ENCODE measurements at places on chromosomes 4 and X.

DNA sequence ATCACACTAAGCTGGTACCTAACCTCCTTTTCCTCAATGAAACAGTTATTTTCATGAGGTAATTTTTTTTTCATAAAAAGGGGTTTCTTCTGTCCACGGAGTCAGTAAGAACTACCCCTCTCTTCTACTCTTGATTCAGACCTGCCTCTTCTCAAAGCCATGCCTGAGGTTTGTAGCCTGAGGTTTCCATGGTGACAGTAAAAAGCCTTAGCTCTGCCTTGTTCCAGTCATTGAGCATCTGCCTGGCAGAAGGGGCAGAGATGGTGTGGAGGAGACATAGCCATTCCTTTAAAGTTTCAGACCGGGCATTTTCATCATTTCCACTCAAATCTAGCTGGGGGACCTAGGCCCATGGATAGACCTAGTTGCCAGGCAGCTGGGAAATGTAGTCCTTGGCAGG is 135.5 kb downstream of the REPS2 start:
- no peak for DNase-seq

DNA sequence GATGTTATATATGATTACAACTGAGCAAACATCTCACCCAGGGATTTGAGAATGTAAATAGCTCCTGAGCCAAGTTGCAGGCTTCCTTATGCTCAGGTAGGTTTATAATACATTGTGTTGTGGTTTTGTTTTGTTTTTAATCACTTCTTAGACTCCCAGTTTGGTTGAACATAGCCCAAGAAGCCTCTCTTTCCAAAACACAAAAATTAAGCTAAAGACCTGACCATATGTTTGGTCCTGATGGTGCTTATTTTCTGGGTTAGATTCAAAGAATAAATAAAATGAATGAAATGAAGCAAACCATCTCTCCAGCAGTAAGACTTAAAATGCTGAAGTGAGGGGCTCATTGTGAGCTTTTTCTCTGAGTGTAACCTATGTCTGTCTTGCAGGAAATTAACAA is 93.5 kb downstream of the GRXCR1 start:
- DNase-seq: no peak

GRCh38 chr4:683247-683897 is 5.6 kb downstream of the SLC49A3 start:
- no peak for DNase-seq

DNA sequence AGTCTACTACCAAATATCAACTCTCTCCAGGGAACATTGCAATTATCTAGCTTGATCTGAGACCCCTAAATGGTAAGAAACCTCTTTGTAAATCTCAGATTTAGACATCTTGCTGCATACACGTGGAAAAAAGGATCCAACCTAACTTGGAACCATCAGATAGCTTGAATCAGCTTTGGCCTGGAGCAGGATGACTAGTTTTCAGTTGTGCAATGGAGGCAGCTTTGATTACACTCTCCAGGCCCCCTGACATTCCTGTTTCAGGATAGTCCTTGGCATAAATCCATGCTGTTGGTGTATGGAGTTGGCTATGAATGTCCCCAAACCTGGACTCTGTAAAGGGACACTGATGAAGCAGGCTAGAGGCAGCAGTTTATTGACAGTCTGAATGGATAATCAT is 1061.9 kb upstream of the TENM3 start:
- DNase-seq: no peak

GRCh38 chr4:7255488-7255881 is 63.1 kb downstream of the SORCS2 start:
- DNase-seq: no peak

DNA sequence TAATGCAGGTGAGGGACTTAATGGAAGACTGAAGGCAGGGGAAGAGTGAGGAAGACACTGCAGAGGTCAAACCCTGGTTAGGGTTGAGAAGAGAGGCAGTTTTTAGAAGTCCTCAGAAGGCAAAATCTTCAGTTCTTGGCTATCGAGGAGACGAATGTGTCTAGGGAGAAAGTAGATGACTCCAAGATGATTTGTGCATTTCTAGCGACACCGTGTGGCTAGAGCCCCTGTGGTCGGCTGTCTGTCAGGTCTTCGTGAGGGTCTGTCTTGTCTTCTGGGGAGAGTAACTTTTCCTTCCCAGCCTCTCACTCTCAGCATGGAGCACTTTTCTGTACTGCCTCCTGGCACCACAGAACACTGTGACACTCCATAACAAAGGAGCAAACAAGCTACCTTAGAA is 458.1 kb downstream of the STIM2 start:
- DNase-seq: peak; percentile 27

DNA sequence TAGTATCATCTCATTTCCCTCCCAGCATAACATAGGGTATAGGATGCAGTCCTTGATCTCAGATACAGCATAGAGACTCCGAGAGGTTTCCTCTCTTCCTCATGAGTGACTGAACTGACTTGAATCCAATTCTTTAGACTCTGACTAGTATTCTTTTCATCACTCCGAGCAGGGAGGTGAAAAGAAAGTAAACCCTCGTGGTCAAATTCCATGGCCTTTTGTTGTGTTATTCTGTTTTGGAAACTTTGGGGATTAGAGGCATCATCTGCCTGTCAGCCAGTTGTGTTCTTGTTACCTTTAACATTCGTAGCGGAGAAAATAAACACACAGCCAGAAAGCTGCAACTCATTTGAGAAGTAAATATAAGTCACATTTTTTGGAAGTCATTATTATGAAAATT is 206.6 kb downstream of the ARHGAP10 start:
- no peak for DNase-seq

DNA sequence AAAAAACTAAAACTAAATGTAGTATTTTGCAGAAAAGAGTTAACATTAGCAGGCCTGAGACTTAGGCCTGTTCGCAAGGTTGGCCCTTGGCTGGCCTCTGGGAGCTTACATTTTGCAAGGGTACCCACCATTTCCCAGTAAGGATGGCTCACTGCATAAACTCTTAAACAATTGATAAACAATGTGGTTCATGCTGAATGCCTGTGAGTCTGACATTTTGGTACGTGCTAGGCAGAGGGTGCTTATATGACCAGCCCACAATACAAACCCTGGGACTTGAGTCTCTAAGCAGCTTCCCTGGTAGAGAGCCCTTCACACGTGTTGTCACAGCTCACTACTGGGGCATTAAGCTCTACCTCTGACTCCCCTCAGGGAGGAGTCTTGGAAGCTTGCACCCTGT is 7.4 kb downstream of the PRPS2 start:
- DNase-seq: no peak

DNA sequence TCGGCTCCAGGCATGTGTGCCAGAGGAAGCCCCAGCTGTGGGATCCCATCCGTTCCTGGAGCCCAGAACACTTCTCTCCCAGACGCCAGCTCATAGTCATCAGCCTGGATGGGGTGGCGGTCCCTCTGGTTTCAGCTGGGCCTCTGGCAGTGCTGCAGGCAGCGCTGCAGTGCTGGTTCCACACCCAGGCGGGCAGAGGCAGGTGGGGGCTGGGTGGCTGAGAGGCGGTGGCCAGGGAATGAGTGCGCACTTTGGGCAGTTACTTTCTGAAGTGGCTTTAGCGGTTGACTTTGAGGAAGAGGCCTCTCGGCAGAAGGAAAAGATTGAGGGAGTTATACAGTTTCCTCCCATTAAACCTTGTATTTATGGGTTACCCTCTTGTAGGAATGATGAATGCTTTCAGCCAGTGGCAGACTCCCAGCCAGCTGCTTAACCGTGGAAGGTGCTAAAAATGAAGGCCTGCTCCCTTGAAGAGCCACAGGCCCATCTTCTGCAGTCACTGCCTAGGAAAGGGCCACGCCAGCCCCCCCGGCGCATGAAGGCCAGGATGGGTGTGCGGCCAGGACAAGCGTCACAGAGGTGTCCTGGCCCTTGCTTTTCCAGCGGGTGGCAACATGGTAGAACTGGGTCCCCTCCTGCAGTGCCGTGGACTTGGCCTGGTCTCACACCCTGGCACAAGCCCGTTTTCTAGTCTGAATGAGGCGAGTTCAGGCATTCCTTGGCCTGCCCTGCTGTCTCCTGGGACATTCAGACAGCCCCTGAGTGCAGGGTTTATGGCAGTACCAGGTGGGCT is 9.9 kb downstream of the TADA2B start:
- no peak for DNase-seq

GRCh38 chrX:130669233-130669632 is 233.8 kb downstream of the ENOX2 start:
- DNase-seq: no peak

- DNase-seq: no peak
Measured at GRCh38 chrX:23993012-23993633, 33.9 kb downstream of the KLHL15 start.

GRCh38 chr4:25879991-25880651 is 17.3 kb upstream of the SEL1L3 start:
- no peak for DNase-seq

GRCh38 chr4:81746071-81746470 is 274.4 kb upstream of the RASGEF1B start:
- DNase-seq: no peak

- peak; percentile 13 for DNase-seq
Measured at GRCh38 chr4:158850800-158851644, 82.2 kb downstream of the FNIP2 start.

- DNase-seq: no peak
Measured at GRCh38 chr4:168800926-168801325, 209.1 kb downstream of the CBR4 start.

GRCh38 chr4:169847171-169847570 is 89.4 kb upstream of the HPF1 start:
- DNase-seq: no peak

- peak; percentile 32 for DNase-seq
Measured at GRCh38 chrX:15349046-15349445, 13.7 kb upstream of the PIGA start.

DNA sequence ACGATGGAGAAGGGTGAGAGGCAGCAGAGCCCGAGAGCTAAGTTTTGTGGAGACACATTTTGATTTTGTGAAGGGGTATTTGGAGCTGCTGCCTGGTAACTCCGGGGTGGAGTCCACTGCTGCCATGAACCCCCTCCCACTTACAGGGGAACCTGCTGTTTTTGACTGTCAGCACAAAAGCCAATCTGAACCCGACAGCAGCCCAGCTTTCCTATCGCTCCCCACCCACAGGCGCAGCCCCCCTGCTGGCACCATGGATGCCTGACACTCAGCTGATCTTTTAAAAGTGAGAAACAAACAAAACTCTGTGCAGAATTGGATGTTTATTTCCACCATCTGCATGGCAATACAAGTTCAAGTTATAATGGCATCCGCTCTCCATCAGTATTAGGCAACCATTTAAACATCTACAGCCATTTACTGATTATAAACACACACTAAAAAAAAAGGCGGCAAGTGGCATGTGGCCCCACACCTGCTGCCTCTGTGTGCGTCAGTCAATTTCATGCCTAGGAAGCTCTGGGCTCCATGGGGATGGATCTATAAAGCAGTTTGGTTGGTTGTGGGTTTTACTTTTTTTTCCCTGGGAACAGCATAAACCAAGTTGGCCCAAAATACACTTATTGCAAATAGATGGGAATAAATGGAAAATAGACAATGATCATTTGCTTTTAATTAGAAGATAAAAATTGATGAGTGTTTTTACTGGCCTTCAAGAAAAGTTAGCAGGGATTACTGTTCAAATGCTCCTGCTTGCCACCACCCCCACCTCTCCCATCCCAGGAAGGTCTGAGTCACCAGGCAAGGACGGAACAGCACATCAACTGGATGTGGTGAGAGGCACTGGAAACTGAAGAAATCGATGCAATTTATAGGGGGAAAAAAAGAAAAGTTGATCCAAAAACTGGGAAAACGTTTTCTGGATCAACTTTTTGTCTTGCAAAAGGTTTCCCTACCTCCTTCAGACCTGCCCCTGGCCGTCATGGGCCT is 46.0 kb downstream of the SEPSECS start:
- peak; percentile 24 for DNase-seq

DNA sequence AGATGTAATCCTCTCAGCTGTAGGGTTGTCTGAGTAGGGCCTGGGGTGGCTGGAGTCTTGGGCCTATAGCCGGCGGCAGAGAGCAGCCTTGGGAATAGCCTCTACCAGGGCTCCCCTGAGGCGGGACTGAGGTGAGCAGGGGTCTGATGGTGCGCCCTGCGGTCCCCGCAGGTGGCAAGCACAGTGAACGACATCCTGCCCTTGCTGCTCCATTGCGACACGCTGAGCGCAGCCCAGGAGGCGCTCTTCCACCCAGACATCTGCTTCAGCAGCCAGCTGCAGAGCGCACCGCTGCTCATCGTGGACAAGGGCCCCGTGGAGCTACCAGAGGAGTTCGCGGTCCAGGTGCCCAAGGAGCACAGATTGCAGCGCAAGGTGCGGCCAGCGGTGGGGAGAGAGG is 317.0 kb downstream of the ADGRL3 start:
- no peak for DNase-seq
